Stimulated activated CD4-positive, alpha-beta T cell treated with anti-CD3 and anti-CD28 coated beads, Interleukin-4, amount 100 ng/mL, for 48 hours (primary cell): ENCODE measurements at places on chromosomes 6 and 20.

DNA sequence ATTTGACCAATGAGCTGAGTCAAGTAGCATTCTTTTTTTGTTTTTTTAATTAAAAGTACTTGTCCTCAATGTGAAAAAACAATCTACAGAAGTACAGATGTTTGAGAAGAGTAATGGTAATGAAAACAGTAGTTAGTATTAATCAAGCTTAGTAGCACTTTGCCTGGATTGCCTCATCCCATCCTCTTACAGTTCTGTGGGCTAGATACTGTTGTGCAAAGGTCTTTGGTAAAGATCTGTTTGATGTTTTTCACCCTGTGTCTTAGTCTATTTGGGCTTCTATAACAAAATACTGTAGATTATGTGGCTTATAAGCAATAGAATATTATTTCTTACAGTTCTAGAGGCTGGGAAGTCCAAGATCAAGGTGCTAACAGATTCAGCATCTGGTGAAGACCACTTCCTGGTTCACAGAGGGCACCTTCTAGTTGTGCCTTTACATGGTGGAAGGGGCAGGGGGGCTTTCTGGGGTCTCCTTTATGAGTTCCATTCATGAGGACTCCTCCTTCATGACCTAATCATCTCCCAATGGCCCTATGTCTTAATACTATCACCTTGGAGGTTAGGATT, 84.3 kb downstream of the SHLD1 start:
- no peak for DNase-seq

DNA sequence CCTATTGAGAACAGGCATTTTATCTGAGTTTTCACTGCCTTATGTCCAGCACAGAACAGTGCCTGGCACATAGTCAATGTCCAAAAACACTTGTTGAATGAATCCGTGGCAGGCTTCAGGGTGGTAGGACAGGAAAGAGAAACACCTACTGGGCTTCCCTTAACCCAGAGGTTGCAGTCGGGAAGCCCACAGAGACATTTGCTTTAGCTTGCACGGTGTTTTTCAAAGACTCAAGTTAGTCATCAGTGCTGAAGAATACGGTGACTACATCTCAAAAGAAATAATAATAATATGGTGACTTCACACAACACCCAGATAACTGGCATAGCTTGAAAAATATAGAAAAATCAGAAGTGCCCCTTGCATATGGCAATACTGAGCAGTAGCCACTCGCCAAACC, 160.4 kb downstream of the CD83 start:
- DNase-seq, result no peak

GRCh38 chr6:25061289-25061936, 125.7 kb upstream of the RIPOR2 start:
- DNase-seq, result no peak

- no peak for DNase-seq
These were observed 608.4 kb downstream of the HDGFL1 start for GRCh38 chr6:23177806-23178205.

- DNase-seq, result no peak
These were observed 157.0 kb downstream of the PLCB4 start for GRCh38 chr20:9225879-9226278.

- DNase-seq, result no peak
These were observed 157.9 kb downstream of the SLC24A3 start for GRCh38 chr20:19370076-19371075.

DNA sequence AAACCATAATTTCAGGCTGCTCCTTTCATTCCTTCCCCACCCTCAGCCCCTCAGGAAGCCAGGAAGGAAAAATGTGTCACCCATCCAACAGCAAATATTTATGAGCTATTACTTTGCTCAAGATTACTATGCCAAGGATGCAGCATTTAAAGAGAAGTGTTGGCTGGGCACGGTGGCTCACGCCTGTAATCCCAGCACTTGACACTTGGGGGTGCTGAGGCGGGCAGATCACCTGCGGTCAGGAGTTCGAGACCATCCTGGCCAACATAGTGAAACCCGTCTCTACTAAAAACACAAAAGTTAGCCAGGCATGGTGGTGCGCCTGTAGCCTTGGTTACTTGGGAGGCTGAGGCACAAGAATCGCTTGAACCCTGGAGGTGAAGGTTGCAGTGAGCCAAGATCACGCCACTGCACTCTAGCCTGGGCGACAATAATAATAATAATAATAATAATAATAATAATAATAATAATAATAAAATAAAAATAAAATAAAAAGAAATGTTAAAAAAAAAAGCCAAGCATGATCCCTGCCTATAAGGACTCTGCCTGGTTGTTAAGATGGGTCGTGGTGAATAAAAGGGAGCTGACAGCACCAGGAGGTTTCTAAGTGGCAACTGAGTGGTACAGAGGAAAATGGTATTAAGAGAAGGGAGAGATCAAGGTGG, 20.5 kb upstream of the TIAM2 start:
- DNase-seq, result no peak

- no peak for DNase-seq
These were observed 9.9 kb upstream of the WFDC2 start for GRCh38 chr20:45459606-45460005.

DNA sequence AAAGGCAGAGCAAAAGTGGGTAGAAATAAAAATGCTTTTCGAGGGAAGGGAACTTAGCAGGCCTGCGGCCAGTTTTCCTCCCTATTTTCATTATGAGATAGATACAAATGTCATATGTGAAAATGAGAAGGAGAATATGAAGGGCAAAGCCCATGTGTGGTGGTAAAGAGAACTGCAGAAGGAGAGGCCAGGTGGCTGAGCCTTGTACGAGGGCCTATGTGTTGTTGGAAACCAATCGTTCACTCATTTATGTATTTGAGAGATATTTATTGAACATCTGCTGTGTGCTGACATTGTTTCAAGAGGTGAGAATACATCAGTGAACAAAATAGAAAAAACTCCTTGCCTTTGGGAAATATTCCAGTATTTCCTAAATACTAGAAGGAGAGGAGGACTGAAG, 147.7 kb downstream of the SH3BGRL2 start:
- DNase-seq, result no peak

DNA sequence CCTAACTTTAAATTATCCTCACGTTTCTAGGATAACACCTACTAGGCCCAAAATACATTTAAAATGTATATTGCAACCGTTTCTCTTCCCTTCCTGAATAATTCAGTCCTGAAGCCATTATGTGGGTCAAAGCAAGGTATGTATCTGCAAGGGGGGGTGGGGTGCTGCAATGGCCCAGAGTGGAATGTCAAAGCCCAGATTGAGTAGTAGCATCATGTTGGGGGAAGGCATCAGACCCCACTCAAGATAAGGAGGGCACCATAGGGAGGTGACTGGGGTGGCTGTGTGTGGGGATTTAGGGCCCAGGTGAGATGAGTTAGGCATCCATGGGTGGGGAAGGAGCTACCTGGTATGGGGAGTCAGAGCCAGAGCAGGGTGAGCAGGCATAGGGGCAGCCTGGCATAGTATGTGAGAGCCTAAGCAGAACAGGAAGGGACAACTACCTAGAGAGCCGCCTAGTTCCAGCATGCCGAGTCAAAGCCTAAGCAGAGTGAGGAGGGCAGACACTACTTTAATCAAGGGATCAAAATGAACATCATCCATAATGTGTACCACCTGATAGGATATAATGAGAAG, 48.2 kb downstream of the ZNF292 start:
- DNase-seq, result no peak

DNA sequence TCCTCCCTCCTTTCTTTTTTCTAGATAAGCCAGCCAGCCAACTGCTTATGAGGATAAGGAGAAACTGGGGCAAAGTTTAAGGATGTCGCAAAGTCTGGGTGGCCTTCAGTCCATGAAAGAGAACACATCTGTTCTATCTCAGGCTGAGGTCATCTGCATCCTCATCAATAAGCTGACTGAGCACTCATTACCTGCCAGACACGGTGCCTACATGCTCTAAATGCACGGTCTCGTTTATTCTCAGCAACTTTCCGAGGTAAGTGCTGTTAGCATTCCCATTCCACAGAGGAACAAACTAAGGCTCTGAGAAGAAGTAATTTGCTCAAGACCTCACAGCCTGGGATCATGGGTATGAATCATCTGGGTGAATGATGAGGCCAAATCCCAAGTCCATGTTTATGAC, 133.1 kb downstream of the BCAS1 start:
- DNase-seq, result no peak

DNA sequence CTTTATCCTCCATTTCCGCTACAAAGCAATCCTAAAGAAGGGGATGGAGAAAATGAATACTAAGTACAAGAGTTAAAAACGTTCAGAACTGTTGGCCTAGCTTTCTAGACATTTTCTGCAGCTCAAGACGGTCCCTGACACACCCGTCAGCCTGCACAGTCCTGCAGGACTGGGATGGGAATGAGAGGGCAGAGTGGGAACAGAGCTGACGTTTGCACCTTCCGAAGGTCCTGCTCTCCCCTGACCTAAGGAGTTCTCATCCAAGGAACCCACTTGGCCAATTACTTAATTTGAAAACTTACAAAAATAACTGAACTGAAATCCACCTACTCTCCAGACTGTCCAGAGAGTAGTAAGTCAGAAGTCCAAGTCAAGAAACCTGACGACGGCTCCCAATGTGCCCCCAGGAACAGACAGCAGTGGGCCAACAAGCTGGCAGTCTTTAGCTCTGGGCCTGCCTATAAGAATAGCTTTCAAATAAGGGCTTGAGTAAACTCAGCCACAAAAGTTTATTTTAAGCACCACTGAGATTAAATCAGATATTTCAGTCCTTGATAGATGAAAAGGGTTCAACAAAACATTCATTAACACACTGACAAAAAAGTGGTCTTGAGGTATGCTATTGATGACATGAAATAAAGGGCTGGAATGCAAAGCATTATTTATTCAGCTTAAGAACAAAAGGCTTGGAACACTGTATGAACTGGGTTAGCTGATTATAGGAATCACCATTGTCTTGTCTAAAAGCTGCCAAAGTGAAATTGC, 76.8 kb downstream of the CNKSR3 start:
- DNase-seq, result no peak

- DNase-seq, result no peak
These were observed 18.5 kb downstream of the DST start for GRCh38 chr6:56624046-56624727.

- no peak for DNase-seq
These were observed 695.0 kb downstream of the COL12A1 start for GRCh38 chr6:74510878-74511277.

GRCh38 chr6:31114541-31114878, at the start of gene PSORS1C1:
PSORS1C1 (plus strand) TSS chr6:31114800; CDS start chr6:31129633, 14,833 bp downstream.
- DNase-seq, result no peak

- peak; percentile 58 for DNase-seq
These were observed 86.0 kb downstream of the DHX35 start for GRCh38 chr20:39048000-39048696.

- peak; percentile 53 for DNase-seq
These were observed 38.1 kb downstream of the GNAS start for GRCh38 chr20:58890518-58891085.

DNA sequence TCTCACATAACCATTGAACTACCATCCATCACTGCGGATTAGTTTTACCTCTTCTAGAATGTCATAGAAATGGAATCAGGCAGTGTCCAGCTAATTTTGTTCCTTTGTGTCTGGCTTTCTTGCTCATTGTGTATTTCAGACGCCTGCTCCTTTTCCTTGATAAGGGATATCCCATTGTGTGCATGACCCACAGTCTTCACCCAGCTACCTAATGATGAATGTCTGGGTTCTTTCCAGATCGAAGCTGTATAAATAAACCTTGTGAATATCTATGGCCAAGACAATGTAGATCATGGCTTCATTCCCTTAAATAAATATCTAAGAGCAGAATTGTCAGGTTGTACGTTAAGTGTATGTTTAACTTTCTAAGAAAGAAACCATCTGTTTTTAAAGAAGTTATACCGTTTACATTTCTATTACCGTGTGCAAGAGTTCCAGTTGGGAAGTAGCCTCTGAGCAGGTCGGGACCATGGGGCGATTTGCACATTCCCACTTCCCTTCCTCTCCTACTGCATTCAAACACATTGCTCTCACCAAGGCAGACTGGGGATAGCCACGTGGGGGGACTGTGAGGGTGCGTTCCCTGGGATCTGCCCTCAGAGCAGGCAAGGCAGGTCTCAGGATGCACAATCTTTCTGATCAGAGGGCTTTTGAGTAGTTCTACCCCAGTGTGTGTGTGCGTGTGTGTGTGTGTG, 13.1 kb downstream of the CD93 start:
- DNase-seq, result no peak

- DNase-seq, result no peak
These were observed 79.7 kb downstream of the ARMC2 start for GRCh38 chr6:108927927-108928326.

- no peak for DNase-seq
These were observed 6.1 kb upstream of the TBX18 start for GRCh38 chr6:84770521-84770920.

DNA sequence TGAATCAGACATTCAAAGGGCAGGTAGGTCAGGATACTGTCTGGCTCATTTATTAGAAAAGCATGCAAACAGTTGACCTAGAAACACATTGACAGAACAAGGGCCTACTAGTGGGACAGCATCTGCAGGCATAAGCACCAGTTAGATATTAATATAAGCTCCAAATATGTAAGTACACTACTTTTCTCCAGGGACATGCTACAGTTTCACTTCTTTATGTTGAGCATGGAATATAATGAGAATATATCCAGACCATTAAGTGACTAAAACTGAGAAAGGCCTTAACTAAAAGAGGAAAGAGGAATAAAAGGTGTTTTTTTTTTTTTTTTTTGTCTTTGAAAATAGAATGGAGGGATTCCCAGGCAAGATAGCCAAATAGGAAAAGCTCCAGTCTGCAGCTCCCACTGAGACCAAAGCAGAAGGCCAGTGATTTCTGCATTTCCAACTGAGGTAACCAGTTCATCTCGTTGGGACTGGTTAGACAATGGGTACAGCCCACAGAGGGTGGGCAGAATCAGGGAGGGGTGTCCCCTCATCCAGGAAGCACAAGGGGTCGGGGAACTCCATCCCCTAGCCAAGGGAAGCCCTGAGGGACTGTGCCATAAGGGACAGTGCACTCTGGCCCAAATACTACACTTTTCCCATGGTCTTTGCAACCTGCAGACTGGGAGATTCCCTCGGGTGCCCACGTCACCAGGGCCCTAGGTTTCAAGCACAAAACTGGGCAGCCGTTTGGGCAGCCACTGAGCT, 251.6 kb downstream of the PHF3 start:
- no peak for DNase-seq

DNA sequence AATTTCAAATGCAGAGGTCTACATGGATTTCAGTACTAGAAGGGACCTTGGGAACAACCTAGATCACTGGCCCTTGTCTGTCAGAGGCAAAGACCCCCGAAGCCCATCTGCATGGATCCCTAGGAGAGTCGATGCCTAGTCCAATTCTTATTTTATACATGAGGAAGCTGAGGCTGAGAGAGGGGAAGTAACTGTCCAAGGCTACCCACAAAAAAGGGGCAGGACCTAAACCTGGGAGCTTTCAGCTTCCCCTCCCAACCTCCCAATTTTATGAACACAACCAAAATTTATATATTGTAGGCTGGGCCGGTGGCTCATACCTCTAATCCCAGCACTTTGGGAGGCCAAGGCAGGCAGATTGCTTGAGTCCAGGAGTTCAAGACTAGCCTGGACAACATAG, 73.2 kb downstream of the TRERF1 start:
- DNase-seq, result no peak

- DNase-seq, result no peak
These were observed 173.4 kb downstream of the BMP2 start for GRCh38 chr20:6940876-6941275.

- DNase-seq, result no peak
These were observed 85.2 kb upstream of the MAFB start for GRCh38 chr20:40774252-40774651.

- DNase-seq, result no peak
These were observed 263.8 kb upstream of the FOXQ1 start for GRCh38 chr6:1047981-1048541.
